HepG2 (cell line): ENCODE measurements at places on chromosomes 6 and 20.

DNA sequence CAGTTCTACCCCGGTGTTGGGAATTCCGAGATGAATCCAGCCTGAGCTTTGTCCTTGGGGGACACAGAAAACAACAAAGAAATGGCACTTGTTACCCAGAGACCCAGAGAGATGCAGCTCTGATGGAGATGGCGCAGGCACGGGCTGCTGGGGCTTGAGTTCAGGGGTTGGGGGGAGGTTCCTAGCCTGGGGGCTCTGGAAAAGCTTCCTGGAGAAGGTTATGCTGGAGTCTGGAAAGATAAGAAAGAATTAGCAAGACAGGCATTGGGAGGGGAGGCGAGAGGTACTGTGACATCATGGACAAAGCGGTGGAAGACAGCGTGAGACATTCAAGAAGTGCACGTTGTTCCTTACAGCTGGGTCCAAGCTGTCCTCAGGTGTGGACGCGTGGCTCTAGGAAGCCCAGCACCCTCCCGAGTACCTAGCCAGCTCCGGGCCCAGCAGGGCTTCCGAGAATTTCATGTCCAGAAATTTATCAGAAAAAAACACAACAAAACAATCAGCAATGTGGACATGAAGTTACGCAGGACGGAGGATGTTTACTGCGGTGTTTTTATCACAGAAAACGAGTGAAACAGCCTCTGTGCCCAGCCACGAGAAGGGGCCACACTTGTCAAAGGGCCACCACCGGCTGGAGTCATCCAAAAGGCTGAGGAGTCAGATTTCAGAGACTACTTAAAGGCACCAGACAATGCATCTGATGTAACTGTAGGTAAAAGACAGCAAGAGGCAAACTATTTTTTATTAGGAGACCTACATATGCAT is 39.5 kb downstream of the C20orf203 start:
- no peak overlapping the region for H3K4me3 ChIP-seq
- DNase-seq = no peak
- H3K27me3 ChIP-seq = peaks cover 80% of the 10 kb centered on the region
- no peak overlapping the region for H3K27ac ChIP-seq
- H3K4me1 ChIP-seq = peaks cover 23% of the 10 kb centered on the region

- H3K4me3 ChIP-seq = no peak overlapping the region
- no peak for DNase-seq
- no peaks in the 10 kb centered on the region for H3K36me3 ChIP-seq
- H3K27ac ChIP-seq = no peak overlapping the region
- peaks cover 84% of the 10 kb centered on the region for H3K27me3 ChIP-seq
Observed at GRCh38 chr6:44531442-44532015, 144.0 kb downstream of the CDC5L start.

- H3K4me1 ChIP-seq = no peaks in the 10 kb centered on the region
- DNase-seq = no peak
- peaks cover 36% of the 10 kb centered on the region for H3K36me3 ChIP-seq
- no peaks in the 10 kb centered on the region for H3K27me3 ChIP-seq
- no peak overlapping the region for H3K27ac ChIP-seq
Observed at GRCh38 chr6:33692760-33693158, 18.7 kb downstream of the UQCC2 start.

DNA sequence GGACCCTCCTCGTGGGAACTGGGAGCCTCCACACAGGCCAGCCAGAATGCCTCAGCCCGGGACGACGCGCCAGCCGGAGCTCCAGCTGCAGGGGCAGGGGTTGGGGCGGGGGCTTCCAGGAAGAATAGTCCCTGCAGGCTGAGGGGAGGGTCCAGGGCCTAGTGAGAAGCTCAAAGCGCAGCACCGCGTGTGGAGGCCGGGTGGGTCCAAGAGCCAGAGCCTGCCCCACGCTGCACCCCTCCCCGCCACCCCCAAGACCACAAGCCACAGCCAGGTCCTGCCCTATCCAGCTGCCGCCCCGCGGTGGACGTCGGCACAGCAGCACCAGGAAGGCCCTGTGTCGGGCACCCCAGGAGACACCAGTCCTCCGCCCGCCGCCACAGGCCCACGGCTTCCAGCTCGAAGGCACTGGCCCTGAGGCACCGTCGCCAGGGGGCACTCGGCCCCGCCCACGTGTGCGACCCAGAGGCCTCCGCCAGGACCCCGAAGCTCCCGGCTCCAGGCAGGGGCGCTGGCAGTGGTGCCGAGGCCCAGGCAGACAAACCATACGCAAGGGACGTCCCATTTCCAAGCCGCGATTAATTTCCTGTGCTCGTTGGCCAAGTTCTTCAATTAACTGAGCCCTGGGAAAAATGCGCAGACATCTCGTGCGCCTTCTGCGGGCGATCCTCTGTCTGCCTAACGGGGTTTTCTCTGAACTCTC is 19.5 kb downstream of the KCNQ2 start:
- no peaks in the 10 kb centered on the region for H3K36me3 ChIP-seq
- no peak overlapping the region for H3K4me3 ChIP-seq
- DNase-seq = peak; percentile 29
- H3K27ac ChIP-seq = no peak overlapping the region

DNA sequence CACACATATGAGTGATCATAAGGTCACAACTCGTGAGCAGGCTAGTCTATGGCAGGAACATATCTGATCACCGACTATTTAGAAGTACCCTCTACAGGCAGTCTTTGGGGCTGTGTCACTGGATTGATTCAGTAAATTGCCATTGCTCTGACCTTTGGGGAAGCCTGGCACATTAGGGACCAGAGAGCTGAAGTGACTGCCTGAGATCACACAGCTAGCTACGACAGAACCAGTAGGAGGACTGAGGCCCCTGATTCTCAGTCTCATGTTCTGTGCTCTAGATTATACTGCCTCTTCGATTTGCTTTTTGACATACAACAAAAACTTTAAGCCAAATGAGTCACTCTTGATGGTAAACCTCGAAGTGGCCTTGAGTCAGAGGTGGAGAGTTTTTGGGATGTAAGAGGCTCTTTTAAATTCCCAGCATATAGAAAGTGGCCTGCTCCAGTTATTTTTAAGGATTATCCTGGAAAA is 247.5 kb upstream of the SUPT3H start:
- DNase-seq = no peak
- no peaks in the 10 kb centered on the region for H3K36me3 ChIP-seq
- H3K4me3 ChIP-seq = no peak overlapping the region
- H3K27ac ChIP-seq = no peak overlapping the region
- no peaks in the 10 kb centered on the region for H3K4me1 ChIP-seq

GRCh38 chr20:47041396-47041899 is 146.8 kb downstream of the EYA2 start:
- H3K36me3 ChIP-seq = no peaks in the 10 kb centered on the region
- DNase-seq = no peak
- no peak overlapping the region for H3K4me3 ChIP-seq
- H3K4me1 ChIP-seq = no peaks in the 10 kb centered on the region
- peaks cover 21% of the 10 kb centered on the region for H3K27me3 ChIP-seq
- H3K27ac ChIP-seq = no peak overlapping the region
